ENCODE measurements at places on chromosomes 5 and 9. TPM values are rescaled to one million over a fixed set of nuclear protein-coding genes. Genes with fewer than 3 reads are reported as not detected.

DNA sequence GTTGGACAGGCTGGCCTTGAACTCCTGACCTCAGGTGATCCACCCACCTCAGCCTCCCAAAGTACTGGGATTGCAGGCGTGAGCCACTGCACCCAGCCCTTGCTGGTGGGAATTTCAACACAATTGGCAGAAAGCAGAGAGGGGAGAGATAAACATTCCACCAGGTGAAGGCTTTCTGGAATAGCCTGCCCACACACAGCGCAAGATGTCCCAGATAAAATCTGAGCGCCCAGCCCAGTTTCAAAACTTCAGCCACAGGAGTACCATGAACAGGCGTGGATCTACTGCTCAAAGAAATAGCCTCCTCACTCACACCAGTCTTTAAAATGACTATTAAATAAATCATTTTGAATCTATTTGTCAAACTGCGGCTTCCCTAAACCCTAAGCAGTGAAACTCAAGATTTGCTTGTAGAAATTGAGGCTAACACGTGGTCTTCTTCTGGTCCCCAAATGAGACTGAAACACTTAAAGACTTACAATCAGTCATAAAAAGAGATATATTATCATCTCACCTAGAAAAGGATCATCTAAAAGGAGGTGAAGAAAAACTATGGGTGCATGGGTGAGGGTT is 34.7 kb downstream of the CAPSL start:
- peak; percentile 41 for DNase-seq

- no peak for DNase-seq
Measured at GRCh38 chr5:172325452-172325851, 41.9 kb upstream of the UBTD2 start.

DNA sequence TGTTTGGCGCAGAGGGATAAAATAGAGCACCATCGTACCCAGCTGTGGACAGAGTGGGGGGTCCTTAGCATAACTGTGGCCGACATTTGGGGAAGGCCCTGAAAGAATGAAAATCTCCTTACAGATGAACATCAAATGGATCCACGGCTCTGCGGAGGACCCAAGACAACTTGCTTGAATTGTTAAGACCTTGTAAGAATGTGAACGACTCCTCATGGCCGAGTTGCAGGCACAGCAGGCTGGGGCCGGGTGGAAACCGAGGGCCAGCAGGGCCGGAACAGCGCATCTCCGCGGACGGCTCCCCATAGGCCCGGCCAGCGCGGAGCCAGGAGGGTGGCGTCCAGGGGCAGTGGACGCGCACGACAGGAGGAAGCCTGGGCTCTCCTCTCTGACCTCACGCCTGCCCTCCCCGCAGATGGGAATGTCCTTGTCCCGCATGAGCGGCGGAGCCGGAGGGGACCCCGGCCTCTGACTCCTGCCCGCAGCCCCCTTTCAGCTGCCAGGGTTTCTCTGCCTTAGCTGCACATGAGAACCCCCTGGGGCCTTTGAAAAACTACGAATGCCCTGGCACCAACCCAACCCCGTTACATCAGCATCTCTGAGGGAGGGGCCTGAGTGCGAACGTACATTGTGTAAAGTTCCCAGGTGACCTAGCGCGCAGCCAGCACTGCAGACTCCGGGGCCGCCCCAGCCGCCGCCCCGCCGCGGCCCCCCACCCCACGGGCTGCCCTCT is 36.2 kb upstream of the PTCH1 start:
- peak; percentile 73 for DNase-seq

DNA sequence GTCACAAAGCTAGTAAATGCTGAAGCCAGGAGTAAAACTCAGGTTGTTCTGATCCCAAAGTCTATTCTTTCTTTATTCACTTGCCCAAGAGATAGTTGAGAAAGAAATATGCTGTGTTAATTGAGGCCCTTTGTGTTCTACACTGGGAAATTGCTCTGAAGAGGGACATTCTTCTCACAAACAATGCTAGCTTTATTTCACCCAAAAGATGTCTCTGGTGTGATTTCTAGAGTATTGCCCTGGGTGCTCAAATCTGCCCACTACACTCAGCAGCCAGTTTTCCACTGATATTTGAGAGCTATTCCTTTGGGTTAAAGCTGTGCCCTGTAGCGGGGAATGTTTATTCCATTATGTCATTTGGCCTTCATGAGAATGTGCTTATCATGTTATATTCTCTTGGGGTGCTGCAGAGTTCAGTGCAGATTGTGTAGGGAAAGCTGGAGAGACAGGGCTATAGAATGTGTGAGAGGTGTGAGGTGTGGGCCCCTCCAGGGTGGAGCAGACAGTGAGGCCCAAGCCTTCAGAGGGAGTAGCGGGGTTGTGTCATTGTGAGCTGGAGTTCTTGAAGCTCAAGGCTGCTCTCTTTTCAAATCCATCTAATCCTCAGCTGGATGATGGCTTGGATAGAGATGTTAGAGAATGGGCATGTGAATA is 21.0 kb upstream of the C5orf63 start:
- no peak for DNase-seq

- DNase-seq = no peak
Measured at GRCh38 chr5:116573702-116574366, 789 bp downstream of the SEMA6A start.

- no peak for DNase-seq
Measured at GRCh38 chr9:123359546-123359945, 3.5 kb downstream of the CRB2 start.

DNA sequence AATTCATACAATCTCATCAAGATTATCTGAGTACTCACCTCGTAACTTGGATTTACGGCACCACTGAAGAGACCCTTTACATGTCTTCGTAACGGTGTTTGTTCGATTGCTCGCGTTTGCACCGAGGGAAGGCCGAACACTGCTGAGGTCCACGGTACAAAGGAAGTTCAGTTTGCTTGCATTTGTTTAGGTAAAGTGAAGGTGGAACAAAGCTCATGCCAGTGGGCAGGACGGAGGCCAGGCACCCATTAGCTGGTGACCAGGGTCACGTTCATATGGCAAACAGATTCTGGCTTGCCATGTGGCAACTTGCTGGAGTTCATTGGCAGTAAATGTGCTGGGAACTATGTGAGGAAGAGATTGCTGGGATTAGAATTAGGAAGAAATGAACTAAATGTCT is 164.8 kb downstream of the MACROH2A1 start:
- DNase-seq = no peak

GRCh38 chr9:91332546-91333231 is 29.0 kb downstream of the AUH start:
- no peak for DNase-seq

DNA sequence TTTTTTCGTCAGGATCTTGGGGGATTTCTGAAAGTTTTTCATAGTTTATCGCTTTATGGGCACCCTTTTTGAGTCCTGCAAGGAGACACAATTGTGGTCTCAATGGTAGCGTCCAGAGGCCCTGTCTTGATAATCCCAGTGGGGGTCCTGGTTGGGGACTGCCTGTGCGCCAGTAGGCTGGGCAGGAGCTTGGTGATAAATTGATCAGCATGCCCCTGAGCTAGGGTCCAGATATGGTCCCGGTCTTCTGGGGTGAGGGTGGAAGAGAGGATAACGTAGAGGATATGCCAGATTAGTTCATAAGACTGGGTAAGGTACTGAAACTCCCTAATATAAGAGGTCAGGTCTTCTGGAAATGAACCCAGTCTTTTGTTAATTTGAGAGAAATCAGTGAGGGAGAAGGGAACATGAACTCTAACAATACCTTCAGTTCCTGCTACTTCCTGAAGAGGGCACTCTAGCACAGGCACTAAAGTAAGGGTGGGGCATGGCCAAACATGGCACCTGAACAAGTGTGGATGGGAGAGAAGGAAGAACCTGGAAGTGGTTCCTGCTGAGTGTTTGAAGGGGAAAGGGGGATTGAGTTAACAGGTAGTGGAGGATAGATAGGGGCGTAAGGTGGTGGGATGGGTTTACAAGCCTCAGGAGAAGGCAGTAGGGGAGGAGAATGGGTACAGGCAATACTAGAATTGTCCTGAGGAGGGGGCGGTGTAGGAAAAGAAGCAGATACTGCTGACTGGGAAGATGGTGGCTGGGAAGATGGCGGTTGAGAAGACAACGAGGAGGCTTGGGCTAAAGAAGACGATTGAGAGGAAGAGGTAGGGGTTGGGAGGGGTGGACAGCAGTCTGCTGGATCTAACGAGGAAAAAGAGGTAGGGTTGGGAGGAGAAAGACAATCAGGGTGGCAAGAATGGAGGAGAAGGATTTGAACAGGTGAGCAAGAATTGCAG is 33.8 kb upstream of the ANXA2R start:
- peak; percentile 70 for DNase-seq

DNA sequence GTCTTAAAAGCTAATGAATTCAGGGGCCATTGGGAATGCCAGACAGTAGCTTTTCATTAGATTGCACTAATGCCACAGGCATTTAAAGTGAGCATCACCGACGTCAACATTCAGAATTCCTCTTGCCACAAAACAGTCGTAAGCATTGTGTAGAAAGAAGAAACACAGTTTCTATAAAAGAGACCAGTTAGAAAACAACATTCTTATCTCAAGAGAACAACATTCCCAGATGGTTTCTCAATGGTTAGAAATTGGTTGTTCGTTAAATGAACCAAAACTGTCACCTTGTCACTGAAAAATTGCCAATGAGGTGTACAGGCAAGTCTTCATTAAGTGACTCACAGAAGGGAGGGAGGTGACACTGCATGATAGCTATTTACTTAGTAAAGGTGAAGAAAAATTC is 401.6 kb upstream of the PRR16 start:
- DNase-seq = no peak

GRCh38 chr9:91047993-91048607 is 246.5 kb downstream of the SYK start:
- DNase-seq = peak; percentile 75

- DNase-seq = no peak
Measured at GRCh38 chr5:80324912-80325311, 5.1 kb downstream of the SPZ1 start.

DNA sequence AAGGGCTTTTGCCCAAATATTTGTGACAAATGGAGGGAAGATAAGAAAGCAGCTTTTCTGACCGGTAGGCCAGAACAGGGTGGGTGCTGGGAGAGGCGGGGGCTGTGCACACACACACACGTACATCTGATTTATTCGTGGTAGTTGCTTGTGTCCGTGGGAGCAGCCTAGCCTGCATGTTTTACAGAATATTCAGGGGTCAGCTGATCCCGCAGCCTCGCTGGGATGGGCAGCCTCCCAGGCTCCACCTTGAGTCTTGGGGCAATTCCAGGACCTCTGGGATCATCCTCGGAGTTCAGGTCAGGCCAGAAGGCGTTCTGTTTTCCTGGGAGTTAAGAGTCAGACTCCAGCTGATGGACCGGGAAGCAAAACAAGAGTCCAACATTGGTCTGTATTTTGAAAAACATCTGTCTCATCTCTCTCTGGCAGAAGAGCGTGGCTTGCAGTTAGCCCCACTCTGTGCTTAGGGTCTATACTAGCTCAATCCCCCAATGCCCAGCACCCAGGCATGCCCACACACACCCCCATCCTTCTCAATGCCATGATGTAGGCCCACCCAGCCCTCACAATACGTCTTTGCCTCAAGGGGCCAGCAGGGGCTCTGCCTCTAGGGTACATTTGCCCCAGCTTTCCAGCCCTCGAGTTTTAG is 210.6 kb downstream of the GOLPH3 start:
- DNase-seq = no peak

DNA sequence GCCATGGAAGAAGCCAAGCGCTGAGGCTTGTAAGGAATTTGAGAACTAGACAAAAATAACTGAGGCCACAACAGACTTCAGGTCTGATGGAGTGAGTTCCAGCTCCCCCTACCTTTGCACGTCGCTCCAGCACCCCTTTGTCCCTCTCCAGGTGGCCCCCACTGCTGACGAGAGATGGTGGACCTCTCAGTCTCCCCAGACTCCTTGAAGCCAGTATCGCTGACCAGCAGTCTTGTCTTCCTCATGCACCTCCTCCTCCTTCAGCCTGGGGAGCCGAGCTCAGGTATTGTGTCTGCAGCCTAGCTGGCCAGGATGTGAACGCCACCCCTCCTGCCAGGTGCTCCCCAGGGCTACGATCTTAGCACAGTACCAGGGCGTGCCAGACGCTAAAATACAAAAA is 5.2 kb downstream of the BTNL9 start:
- DNase-seq = no peak

DNA sequence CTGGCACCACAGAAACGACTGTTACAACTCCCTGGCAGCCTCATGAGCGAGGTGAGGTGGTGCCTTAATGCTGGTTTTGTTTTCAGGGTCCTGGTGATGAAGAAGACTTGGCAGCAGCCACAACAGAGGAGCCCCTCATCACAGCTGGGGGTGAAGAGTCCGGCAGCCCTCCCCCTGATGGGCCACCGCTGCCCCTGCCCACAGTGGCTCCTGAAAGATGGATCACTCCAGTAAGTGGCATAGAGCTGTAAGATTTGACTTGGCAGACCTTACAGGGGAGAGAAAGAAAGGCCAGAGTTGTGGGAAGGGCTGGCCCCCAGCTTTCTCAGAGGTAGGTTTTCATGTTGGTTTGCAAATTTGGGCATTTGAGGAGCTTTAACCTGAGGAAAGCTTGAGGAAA is 72.2 kb downstream of the COL15A1 start:
- DNase-seq = no peak

DNA sequence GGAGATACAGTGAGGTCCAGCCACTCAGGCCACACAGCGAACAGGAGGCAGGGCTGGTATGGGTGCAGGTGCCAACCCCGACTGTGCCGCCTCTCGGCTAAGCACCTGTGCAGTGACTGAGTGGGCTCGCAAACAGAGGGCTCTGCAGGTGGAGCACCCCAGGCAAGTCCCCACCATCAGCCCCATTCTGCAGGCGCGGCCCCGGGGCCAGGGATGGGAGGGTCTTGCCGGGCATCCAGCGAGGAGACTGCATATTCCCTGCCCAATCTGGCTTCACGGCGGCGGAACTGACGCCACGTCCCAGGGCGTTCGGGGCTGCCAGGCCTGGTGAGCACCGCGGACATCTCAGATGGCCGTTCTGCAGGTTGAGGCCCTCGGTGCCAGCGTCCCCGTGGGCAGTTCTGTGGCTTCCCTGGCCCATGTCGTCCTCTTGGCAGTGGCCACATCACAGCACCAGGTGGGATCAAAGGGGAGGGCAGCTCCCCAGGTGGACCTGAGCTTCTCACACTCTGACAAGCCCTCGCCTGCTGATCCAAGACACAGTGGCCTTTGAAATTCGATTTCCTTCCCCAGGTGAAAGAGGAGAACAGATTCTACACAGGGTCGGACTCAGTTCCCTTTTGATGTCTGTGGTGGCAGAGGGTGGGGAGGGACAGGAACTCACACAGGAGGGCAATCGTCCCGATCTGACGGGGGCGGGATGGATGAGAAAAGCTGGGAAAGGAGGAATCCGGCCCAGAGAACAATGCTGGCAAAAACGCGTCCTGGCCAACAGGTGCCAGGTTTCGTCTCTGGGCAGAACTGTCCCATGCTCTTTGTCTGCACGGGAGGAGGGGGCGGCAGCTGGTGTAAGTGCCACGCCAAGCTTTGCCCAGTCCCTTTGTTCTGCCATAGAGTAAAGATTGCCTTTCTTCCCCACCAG is 18.8 kb downstream of the DBH start:
- no peak for DNase-seq

EXD3 gene
- total RNA-seq = 11.2 TPM

PTBP3 gene
- 92.6 TPM for total RNA-seq

PDCD1LG2 gene
- total RNA-seq = 0.10 TPM

PCDHB5 gene
- total RNA-seq = not detected

SLC25A25 gene
- total RNA-seq = 12.0 TPM

LAMC3 gene
- 0.98 TPM for total RNA-seq
